T-cell (primary cell): ENCODE measurements at places on chromosomes 13 and 19.

GRCh38 chr13:112054616-112055015 is 12.3 kb upstream of the SOX1 start:
- no peak for DNase-seq

- no peak for DNase-seq
Measured at GRCh38 chr19:10462557-10462956, 40.6 kb downstream of the KEAP1 start.

DNA sequence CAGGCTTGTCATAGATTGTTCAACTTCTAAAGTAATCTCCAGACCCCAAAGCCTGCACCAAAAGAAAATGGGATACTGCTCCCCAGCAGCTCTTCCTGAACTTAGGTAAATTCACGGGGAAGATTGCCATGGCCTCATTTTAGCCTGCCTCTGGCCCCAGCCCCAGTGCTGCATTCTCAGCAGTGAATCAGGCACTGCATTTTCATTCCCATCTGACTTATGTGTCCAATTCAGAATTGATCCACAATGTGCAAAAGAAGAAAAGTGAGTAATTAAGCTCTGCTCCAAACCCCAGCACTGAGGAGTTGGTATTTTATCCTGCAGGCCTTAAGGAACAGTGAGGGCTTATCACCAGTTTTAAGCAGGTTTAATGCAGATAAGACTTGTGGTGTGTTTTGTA is 176.4 kb downstream of the KCTD12 start:
- no peak for DNase-seq

DNA sequence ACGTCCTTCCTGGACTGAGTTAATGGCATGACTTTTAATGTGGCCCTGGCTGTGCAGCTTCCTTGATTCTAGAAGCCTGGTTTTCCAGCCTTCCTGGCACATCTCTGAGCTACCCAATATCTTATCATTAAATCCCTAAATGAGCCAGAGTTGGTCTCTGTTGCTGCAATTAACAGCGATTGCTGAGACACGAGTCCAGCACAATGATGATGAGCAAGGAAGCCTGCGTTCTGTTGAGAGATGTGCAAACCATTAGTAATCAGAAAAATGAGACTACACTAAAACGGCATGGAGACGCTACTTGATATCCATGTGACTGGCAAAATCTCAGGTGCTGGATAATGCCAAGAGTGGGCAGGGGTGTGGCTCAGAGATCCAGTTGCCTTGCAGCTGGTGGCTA is 26.2 kb downstream of the GPR42 start:
- DNase-seq: no peak

DNA sequence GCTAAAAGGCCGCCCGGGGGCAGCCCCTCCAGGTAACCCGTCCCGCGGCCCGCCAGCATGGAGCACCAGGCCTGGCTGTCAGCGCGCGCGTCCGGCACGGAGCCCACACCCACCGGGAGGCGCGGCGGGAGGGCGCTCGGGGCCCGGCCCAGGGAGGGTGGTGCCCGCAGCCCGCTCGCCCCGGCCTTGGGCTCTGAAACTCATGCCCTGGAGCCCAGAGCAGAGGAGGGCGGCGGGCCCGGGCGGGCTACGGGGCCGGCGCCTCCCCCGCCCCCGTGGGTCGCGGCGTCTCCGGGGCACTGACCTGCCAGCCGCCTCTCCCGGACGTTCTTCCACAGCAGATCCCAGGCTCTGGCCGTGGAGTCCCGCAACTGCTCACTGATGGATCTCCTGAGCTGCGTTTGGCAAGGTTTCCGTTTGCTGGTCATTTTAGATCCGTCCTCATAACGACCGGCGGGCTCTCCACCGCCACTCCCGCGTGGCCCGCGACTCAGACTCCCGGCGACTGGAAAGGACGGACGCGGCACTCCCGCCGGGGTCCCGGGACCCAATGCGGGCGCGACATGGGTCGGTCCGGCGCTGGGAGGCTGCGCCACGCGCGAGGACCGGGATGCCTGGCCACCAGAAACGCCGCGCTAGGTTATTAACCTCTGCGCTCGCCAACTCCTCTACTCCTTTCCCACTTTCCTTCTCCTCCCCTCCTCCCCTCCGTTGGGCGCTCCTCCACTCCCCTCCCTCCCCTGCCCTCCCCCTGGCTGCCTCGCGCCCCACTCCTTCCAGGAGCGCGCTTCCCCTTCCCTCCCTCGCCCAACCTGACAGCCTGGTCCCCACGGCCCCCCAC is 64.7 kb upstream of the STARD13 start:
- DNase-seq: no peak

DNA sequence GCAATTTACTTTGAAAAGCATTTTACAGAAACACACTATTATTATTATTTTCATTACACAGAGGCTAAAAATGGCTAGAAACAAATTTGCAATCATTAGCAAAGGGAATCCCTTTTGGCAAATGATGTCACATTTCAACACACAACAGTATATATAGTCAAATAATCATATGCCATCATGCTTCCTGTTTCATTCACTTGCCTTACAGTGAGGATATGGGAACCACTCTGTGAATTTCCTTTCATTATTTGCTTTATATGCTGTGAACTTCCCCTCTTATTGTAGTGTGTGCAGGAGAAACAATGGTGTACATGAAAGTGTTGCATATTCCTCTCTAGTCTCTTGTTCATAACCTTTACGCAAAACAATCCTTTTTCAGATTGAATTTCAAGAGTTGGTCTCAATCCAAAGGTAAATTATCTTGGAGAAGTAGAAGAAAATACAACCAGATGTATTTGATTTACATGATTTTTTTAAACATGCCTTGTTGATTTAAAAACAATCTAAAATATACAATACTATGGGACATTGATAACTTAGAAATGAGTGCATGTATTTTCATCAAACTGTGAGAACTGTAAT is 657.3 kb downstream of the EFNB2 start:
- DNase-seq: no peak

DNA sequence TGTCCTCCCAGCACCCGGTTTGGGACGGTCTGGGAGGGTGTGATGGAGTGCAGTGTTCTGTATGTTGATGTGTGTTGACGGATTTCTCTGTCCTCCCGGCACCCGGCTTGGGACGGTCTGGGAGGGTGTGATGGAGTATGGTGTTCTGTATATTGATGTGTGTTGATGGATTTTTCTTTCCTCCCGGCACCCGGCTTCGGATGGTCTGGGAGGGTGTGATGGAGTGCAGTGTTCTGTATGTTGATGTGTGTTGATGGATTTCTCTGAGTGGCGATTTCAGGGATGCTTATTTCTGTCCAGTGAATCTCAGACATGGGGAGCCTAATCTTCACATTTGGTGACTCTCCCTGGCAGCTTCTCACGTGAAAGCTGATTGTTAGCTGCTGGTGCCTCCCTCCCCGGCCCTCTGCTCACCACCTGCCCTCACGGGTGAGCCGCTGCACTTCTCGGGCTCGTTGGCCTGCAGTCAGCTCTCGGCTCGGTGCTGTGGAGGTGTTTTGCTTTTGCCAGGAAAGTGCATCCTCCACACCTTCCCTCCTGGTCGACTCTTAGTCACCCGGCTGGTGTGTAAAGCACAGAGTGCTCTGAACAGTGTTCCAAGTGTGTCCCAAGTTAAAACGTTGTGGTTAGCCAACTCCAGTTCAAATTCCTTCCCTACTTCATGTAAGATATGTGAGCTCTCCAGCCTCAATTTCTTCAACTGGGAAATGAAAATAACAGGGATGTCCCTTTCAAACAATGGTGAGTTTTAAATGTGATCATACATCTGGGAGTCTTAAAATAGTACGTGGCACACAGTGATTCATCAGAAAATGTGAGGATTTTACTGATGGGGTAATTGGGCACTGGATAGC is 54.6 kb downstream of the ATP11A start:
- DNase-seq: no peak

- DNase-seq: no peak
Measured at GRCh38 chr13:105232439-105232838, 1303.0 kb downstream of the EFNB2 start.

GRCh38 chr19:16976446-16976845 is 50.2 kb downstream of the CPAMD8 start:
- no peak for DNase-seq

DNA sequence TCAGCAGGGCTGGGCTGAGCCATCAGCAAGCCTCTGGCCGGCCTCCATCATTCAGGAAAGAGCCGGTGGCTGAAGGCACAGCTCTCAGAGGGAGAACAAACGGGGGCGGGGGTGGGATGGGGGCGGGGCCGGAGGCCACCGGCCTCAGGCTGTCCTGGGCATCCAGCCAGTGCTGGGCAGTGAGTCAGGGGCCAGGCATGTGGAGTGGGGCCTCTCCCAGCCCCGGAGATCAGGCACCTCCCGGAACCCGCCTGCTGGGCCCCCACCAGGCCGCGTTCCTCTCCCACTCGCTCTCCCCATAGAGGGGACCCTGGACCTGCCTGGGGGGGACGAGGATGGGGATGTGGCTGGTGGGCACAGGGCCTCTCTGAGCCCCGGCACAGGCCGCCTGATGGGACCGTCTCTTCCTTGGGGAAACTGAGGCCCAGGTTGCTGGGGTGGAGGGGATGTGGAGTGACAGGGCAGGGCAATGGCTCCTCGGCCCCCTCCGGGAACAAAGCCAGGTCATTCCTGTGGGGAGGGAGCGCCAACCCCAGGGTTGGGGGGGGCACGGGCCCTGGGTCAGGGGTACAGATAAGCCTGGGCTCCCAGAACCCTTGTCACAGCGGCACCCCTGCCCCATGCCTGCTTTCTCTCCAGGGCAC is 12.9 kb downstream of the SPC24 start:
- DNase-seq: no peak

DNA sequence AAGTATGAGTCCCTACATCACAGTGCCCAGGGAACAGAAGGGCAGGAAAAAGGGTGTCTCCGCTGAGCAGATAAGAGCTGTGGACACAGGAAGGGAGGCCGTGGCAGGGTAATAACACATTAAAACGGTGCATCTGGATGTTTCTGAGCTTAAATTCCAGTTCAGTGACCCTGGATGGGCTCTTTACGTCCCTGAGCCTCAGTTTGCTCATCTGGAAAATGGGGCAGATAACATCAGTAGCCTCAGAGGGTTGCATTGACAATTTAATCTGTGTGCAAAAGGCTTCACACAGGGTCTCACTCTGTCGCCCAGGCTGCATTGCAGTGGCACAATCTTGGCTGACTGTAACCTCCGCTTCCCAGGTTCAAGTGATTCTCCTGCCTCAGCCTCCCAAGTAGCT is 58.1 kb downstream of the CELF5 start:
- no peak for DNase-seq

DNA sequence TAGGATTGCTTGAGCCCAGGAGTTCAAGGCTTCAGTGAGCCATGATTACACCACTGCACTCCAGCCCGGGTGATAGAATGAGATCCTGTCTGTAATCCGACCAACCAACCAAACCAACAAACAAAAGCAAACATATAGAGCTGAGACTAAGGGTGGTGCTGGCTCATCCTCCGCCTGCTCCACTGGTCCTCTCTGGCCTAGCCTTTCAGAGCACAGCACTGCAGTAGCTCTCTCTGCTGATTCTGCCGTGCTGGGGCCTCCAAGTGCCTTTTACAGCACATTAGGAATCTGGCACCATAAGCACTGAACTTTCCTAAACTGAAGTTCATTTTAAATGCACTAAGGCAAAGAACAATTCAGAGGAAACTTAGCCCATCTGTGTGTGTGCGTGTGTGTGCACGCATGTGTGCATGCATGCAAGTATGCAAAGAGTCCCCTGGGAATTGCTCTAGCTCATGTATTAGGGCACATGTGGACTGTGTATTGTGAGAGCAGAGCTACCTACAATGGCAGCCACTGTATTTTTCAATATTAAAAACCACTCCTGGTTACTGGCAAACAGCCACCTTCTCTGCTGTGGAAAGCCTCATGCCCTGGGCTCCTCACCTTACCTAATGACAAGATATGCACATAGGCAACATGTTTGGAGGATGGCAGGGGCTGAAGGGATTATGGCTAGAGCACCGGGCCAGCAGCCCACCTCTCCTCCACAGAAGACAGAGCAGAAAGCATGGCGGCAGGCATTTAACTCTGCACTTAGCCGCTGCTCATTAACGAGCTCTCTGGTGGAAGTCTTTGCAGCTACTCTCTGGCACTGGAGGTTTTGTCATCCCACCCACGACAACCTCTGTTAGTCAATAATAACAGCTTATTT is 223.1 kb upstream of the TSHZ3 start:
- DNase-seq: no peak

GRCh38 chr13:19860884-19861655 is 2.4 kb downstream of the ZMYM5 start:
- DNase-seq: no peak

- peak; percentile 32 for DNase-seq
Measured at GRCh38 chr19:14114854-14115253, 2.7 kb downstream of the PRKACA start.

DNA sequence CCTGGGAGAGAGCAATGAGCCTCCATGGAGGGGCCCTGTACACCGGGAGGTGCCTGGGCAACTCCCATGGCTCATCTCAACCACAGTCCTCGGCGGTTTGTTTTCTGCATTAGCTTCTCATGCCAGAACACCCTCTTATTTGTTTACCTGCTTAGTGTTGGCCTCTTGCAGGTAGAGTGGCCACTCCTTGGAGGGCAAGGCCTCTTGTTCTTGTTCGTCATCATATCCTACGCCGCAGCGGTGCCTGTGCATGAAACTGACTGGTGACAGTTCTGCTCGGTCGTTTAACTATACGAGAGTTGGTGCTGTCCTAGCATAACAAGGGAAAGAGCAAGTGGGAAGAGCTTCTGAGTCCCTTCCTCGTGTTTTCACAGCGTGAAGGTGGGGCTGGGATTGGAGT is 40.5 kb upstream of the RNF113B start:
- DNase-seq: no peak

GRCh38 chr19:51627491-51628138 is 2.6 kb downstream of the SIGLEC5 start:
- DNase-seq: no peak

DNA sequence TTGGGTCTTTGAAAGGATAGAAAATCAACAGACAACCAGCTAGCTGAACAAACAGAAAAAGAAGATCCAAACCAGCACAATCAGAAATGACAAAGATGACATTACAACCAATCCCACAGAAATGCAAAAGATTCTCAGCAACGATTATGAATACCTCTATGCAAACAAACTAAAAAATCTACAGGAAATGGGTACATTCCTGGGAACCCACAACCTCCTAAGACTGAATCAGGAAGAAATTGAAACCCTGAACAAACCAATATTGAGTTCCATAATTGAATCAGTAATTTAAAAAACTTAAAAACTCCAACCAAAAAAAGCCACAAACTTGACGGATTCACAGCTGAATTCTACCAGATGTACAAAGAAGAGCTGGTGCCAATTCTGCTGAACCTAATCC is 20.9 kb upstream of the C1QTNF9B start:
- no peak for DNase-seq

- DNase-seq: no peak
Measured at GRCh38 chr13:99237981-99238662, 20.1 kb downstream of the GPR18 start.

GRCh38 chr19:44623626-44624025 is 10.3 kb downstream of the IGSF23 start:
- DNase-seq: no peak

GRCh38 chr19:48186015-48186414 is 15.5 kb downstream of the ZSWIM9 start:
- DNase-seq: no peak

GRCh38 chr13:100818711-100819110 is 144.1 kb upstream of the TMTC4 start:
- DNase-seq: no peak

DNA sequence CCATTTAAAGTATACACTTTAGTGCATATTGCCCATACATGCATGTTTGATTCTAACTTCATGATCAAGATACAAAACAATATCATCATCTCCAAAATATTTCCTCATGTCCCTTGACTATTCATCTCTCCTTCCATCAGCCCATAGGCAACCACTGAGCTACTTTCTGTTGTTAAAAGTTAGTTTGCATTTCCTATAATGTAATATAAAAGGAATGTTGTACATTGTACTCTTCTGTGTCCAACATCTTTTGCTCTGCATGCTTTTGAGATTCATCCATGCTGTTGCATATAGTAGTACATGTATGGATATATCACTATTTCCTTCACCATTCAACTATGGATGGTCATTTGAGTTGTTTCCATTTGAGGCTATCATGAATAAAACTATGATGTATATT is 74.7 kb downstream of the ITGBL1 start:
- no peak for DNase-seq
